ENCODE measurements at places on chromosomes 12 and 14.

DNA sequence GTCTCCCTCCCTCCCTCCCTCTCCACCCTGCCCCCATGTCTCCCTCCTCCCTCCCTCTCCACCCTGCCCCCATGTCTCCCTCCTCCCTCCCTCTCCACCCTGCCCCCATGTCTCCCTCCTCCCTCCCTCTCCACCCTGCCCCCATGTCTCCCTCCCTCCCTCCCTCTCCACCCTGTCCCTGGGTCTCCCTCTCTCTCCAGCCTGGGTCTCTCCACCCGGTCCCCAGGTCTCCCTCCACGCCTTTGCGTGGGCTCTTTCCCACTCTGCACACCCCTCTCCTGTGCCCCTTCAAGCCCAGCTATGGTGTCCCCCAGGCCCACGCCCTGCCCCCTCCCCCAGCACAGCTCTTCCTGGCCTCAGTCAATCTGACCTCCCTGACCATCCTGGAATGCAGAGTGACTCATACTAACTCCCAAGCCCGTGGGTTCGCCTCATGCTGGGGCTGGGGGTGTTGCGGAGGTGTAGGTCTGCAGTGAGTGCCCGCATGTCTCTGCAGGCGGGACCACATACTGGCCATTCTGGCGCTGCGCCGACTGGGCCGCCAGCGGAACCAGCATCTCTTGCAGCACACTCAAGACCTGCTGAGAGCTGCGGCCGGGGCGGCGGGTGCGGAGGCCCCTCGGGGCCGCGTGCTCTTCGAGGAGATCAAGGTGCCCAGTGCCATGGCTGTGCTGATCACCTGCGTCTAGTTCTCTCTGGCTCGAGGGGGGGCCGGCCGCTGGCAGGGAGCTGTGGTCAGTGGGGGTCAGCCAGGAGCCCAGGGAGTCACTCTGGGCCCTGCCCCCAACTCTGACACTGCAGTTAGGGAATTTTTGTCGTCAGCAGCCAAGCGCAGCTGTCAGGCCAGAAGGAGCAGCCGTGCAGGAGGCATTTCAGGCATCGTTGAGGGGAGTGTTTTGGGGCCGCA, 13.5 kb upstream of the TNFAIP2 start:
- DNase-seq: no peak

DNA sequence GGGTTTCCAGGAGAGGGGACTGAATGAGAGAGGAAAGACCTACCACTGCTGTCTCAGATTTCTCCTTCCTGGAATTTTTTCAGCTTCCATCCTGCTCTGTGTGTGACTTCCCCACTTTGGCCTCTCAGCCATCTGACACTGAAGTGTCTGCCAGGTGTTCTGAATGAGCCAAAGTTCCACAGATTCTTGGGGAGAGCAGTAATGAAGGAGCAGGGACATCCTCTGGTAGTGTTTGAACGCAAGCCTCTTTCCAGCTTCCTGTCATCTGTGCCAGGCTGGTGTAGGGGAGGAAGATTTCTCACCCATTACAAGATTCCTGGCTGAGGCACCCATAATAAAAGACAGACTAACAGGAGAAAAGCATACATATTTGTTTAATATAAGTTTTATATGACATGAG, 141.7 kb upstream of the NRXN3 start:
- DNase-seq: no peak

- no peak for DNase-seq
Observed at GRCh38 chr14:75047506-75047905, 3.8 kb downstream of the MLH3 start.

- DNase-seq: no peak
Observed at GRCh38 chr12:12405882-12406281, 49.0 kb downstream of the BORCS5 start.
